Naive B cell (primary cell): ENCODE measurements at places on chromosomes 12 and 14. TPM values are rescaled to one million over a fixed set of nuclear protein-coding genes. Genes with fewer than 3 reads are reported as not detected.

SPTSSA gene
- 15.4 TPM for polyA plus RNA-seq

PROX2 gene
- polyA plus RNA-seq = not detected

PPP4R4 gene
- not detected for polyA plus RNA-seq

DNA sequence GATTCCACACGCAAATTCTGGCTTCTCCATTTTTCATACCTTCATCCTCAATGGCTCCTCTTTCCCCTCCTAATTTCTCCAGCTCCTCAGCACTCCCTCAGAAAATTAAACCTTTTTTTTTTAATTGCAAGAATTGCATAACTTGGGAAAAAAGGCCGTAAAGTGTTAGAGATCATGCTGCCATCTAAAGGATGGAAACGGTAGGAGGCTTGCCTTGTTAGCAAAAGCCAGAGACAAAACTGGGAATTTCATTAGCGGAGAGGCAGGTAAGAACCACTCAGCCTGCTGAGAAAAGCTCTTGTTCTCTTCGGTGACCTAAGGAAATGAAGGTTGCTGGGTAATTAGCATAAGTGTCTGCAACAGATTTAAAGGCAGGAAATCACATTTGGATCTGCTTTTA is 204.3 kb downstream of the AEBP2 start:
- no peak for DNase-seq

- DNase-seq = no peak
Observed at GRCh38 chr12:15304296-15304695, 18.0 kb upstream of the PTPRO start.

- no peak for DNase-seq
Observed at GRCh38 chr14:88960496-88960895, 136.0 kb downstream of the TTC8 start.

CLEC2A gene
- not detected for polyA plus RNA-seq

DNA sequence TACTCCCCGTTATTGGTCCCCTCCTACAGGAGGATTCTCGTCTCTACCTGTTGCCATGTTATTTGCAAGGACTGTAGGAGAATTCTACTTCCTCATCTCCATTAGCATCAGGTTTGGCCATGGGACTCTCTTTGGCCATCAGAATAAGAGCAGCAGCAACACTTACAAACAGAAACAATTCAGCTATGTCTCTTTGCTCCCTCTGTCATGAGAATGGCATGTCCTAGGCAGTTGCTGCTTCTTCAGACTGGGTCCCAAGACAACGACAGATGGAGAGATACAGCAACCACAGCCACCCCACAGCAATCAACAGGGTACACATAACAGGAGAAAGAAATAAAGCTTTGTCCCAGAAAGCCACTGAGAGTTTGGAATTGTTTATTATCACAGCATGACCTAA is 19.7 kb downstream of the SLC41A2 start:
- DNase-seq = no peak

DNA sequence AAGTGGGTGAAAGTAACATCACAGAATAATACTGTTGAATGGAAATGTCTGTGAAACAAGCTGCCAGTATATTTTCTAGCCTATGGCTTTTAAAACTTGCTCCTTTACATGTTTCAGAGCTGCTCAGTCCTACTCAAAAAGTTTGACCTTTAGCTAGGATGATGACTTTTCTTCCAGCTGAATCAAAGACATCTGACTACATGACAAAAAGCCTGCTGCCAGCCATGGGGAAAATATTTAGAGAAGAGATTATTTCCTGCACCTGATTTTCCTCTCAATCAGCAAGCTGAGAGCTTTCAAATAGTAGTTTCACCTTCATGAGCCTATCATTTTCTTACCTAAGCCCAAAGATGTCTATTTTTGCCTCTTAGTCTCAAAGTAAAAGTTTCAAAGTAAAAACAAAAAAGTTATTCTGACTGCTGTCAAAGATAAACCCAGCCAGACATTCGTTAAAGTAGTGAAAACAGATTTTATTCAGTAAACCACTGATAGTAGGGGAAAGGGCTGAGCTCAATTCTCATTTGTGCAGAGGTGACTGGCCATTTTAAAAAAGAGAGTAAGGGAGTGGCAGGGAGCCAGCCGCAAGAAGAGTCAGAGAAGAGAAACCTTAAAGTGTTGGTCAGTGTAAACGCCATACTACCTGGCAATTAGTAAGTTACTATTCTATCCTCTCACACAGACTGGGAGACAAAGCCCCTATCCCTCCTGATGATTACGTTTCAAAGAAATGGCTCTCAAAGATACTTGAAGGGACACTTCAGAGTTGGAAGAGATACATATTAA is 2.2 kb downstream of the ATP6V1D start:
- no peak for DNase-seq

DDX54 gene
- polyA plus RNA-seq = 24.8 TPM

- DNase-seq = no peak
Observed at GRCh38 chr12:58804749-58805148, 115.6 kb downstream of the LRIG3 start.

SERPINA4 gene
- polyA plus RNA-seq = not detected

- no peak for DNase-seq
Observed at GRCh38 chr12:50775251-50775650, 11.3 kb downstream of the ATF1 start.

GRCh38 chr14:26191671-26192070 is 406.2 kb downstream of the NOVA1 start:
- no peak for DNase-seq

- DNase-seq = no peak
Observed at GRCh38 chr14:69207435-69208041, 16.2 kb downstream of the EXD2 start.

DNA sequence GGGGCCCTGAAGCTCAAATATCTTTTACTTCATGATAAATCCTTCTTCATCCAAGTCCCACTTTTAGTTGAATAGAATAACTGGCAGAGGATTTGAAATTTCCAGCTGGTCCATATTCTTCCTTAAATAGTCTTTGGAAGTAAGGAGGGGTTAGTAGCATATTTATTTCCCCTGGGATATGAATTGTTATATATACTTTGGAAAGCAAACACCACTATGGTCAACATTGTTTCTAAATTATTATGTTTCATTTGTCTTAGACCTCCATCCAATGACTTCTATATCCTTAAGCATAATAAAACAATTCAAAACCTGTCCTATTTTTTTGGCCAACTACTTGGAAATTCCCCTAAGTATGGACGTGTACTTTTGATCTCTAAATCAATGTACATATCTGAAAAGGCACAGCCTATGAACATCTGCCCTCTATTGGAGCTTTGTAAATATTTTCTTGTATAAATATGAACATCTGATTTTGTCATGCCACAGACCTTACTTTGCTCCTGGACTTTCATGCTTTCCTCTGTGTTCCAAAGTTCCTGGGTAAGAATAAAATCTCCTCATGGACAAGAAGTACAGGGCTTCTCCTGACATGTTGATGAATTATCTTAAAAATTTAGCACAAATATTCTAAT is 1212.0 kb downstream of the GALC start:
- DNase-seq = no peak
